ENCODE measurements at places on chromosomes 6 and 20.

- no peak for DNase-seq
Measured at GRCh38 chr20:52402514-52402913, 210.9 kb upstream of the ZFP64 start.

GRCh38 chr6:28001351-28001750 is 44.3 kb downstream of the OR2B6 start:
- DNase-seq, result no peak

DNA sequence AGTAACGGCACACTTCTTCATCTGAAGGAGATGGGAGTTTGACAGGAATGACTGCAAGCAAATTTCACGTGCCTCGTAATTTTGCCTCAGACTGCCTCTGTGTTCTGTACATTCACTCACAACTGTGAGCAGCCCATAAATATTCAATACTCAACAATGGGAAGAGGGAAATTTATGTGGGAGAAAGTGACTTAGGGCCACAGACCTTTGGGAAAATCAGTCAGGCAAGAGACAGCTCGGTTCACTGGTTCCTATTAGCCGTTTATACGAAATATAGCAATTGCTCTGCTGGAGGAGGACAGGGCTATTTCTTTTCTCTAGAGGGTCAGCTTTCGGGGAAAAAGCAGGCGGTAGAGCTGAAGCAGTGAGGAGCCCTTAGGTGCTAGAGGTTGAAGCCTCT is 28.0 kb downstream of the OPN5 start:
- no peak for DNase-seq

- no peak for DNase-seq
Measured at GRCh38 chr6:162833776-162834175, 106.0 kb downstream of the PACRG start.

DNA sequence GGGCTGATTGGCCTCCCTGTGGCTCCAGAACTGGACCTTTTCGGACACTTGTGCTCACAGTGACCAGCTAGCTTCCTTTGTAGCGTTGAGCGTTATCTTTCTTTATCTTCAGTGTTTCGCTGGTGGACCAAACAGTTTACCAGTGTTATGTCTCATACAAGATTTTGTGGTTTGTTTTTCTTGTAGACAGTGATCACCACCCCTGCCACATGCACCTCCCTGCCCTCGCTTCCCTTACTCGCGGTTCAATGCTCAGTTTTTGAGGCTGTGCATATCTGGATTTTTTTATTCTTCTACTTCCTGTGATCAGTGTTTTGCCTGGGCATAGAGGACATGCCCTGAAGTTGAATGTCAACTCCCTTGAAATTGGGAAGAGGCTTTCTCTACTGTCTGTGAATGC is 16.4 kb downstream of the MYT1 start:
- DNase-seq, result no peak

DNA sequence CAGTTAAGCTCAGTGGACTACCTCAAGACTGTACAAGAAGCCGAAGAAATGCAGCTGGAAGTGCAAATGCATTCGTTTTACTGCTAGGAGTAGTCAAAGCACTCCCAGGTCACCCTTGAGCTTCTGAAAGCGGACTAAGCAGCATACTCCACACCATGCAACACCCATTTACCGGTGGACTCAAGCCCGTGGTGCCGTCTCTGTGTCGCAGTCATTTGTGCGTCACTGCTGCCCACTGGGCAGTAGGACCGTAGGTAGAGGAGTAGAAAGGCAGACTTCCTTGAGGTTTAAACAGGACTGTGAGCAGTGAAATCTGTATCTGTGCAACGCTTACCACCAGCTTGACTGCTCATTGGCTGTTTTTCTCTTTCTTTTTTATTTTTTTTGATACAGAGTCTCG is 89.0 kb upstream of the FAM8A1 start:
- DNase-seq, result no peak

DNA sequence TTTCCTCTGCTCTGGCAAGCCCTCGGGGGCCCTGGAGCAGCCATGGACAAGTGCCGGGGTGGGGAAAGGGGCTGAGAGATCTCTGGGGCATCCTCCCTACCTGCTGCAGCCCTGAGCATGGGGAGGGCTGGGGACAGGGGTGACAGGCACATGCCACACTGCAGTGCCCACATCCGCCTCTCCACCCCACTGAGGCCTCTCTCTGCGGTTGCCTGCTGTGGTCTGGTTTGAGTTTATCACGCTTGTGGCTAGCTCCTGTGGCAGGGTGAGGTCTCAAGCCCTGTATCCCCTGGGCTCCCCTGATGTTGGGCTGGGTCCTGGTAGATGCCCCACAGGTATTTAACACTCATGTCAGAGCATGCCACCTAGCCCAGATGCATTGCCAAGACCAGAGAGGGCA is 52.9 kb upstream of the MLN start:
- no peak for DNase-seq

DNA sequence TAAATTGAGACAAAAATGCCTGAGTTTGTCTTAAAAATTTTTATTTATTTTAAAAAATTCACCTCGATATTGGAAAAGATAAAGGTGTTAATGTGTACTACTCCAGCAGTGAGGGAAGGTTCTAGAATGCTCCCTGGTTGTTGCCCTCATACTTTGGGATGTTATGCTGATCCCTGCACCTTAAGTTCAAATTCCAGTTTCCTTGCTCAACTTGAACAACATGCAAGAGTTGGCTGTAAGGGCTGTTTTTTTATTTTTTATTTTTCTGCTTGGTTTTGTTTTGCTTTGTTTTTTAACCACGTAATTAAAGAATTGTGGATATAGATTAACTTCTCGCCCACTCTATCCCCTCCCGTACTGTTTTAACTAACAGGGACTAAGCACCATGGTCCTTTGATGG is 158.7 kb upstream of the CITED2 start:
- no peak for DNase-seq

GRCh38 chr6:10381133-10381829 is 33.6 kb downstream of the TFAP2A start:
- DNase-seq, result peak; percentile 12

- no peak for DNase-seq
Measured at GRCh38 chr6:434051-434705, 42.6 kb downstream of the IRF4 start.

DNA sequence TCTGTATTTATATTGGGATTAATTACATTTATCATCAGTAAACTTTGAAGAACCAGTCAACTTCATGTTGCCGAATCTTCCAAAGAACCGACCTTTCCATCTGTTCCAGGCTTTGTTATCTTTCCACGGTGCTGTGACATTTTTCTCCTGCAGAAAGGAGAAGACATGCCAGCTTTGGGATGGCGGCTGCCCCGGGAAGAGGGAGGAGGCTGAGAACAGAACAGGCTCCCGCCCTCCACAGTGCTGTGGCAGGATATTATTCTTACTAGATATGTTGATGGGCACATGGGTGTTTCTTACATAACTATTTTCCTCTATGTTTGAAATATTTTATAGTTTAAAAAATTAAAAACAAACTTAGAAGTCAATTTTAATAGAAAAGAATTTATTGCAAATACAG is 44.9 kb downstream of the GINS1 start:
- no peak for DNase-seq

- peak; percentile 98 for DNase-seq
Measured at GRCh38 chr6:79421707-79422484, 115.3 kb downstream of the LCA5 start.

- no peak for DNase-seq
Measured at GRCh38 chr6:145155873-145156782, 579.2 kb downstream of the EPM2A start.

GRCh38 chr6:90350689-90351554 is 54.3 kb upstream of the BACH2 start:
- DNase-seq, result no peak

DNA sequence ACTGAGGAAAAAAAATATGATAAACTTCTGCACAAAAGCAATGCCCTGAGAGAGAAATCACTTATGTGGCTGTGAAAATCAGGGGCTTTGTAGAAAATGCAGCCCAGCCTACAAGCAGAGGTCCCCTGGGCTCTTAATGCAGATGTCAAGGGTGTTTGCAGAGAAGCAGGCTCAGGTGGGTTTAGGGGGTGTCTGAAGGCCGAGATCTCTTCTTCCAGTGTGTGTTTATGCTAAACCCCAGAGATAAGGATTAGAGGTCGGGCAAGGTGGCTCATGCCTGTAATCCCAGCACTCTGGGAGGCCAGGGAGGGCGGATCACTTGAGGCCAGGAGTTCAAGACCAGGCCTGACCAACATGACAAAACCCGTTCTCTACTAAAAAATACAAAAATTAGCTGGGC is 78.5 kb downstream of the TMEM242 start:
- no peak for DNase-seq

DNA sequence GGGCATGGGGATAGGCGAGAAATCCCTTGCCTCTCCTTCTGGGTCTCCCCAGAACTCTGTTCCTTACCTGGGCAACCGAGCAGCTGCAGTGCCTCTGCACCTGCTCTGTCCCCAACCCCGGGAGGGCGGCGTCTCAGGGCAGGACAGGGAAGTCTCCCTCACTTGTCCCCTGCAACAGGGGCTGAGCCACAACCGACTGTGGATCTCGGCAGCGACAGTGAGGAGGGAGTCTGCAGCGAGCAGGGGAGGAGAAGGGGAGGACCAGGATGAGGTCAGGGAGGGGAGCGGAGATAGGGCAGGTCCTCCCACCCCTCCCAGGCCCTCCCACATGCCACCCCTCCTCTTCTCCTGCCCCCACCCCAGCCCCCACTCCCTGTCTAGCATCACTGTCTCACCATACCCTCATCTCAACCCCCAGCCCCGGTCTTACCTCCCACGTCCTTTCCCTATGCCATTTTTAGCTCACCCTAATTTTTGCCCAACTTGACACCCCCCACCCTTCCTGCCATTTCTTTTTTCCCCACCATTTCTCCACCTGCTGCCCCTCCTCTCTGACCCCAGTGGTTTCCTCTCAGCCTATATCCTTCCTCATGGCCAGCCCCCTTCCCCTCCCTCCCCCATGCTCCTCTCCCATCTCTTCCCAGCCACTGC is at the start of gene TNXB:
TSS of gene TNXB (minus strand) at position 225 of the 651 bp plus-strand sequence. CDS start 11,140 bp downstream, outside the sequence.
- DNase-seq, result no peak

DNA sequence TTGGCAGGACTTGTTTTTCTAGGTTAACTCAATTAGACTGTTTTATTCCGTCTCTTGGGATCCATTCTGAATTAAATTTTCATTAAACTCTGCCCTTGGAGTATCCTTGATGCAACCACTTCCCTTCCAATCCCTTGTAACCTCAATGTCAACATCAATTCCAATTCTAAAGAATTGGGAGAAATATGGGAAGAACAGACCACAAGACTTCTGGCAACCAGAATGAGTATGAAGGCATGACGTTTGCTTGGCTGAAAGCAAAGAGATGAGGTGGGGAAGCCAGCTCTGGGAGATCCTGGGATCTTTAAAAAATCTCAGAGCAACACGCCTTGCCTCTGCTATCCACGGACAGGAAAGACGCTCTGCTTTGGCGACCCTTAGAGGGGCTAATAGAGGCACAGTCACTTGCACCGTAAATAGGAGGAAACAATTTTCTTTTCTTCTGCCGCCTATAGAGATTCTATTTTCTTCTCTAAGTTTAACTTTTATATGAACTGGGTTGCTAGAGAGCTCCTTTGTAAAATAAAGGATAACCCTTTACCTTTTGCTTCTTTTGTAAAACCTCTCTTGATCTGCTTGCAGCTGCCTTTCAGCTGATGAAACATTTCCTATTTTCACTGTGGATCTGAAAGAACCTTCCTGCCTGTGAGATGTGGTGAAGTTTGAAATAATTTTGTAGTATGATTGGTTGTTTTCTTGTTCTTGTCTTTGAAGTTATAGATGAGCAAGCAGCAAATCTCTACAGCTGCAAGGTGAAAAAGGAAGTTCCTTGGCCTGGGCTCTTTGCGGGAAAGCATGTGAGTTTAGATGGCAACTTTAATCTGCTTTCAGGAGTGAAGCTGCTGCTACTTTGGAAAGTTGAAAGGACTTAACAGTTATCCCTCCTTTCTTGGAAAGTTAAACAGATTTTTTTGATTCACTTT is at the start of gene ASIP:
TSS of gene ASIP (plus strand) at position 731 of the 923 bp plus-strand sequence. CDS start 18,952 bp downstream, outside the sequence.
- no peak for DNase-seq

GRCh38 chr20:25745100-25745499 is 48.4 kb upstream of the ZNF337 start:
- DNase-seq, result no peak

DNA sequence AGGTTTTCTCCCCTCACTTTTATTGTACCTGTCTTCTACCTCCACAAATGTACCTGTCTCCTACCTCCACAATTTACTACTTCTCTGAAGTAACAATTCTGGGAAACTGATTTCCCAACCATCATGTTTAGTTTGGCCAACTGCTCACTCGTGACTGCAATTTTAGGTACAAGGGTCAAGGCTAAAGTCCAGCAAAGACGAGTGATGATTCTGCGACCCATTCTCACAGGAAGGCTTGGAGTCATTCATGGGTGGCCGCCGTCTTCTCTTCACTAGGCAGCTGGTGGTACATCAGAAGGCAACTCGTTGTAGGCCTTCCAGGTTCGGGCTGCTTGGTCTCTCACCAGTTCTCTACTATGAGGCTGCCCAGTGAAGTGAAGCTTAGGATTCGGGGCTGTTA is 483.8 kb upstream of the JARID2 start:
- no peak for DNase-seq

GRCh38 chr6:136169394-136170148 is 80.5 kb downstream of the MTFR2 start:
- DNase-seq, result no peak

DNA sequence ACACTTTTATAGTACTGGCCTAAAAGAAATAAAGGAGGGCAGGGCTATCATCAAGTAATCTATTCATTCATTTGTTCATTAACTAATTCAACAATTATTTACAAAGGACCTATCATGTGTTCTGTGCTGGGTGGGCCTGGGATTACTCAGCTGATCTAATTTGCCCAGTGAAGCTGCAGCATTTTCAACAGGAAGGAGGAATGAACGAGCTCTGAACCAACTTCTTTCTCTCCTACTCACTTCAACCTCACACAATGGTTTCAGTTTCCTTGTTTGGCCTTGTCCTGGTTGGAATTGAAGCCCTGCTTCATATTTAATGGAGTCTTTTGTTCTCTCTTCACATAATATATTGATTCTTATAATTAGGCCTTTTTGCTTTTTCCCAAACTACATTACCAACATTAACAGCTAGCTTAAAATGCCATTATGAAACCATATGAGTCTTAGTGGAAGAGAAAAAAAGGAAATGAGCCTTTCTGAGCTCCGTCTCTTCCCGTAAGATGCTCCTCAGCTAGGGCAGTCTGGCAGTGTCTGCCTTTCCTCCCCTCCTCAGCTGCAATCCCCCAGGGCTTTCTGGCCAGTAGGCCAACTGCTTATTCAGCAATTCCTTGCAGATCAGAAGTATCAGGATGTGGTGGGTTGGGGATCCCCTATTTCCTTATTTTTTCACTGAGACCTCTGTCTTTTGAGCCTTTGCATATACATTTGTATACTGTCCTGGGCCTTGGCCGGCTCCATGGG is 79.4 kb upstream of the NRN1 start:
- no peak for DNase-seq

- DNase-seq, result no peak
Measured at GRCh38 chr20:3577366-3577765, 85.8 kb downstream of the GFRA4 start.

- peak; percentile 25 for DNase-seq
Measured at GRCh38 chr20:45407067-45407745, 883 bp upstream of the DBNDD2 start.
